ENCODE measurements at places on chromosomes 13 and 19.
A peak's percentile ranks its signal among the peaks of the same experiment; 100 is the strongest.

DNA sequence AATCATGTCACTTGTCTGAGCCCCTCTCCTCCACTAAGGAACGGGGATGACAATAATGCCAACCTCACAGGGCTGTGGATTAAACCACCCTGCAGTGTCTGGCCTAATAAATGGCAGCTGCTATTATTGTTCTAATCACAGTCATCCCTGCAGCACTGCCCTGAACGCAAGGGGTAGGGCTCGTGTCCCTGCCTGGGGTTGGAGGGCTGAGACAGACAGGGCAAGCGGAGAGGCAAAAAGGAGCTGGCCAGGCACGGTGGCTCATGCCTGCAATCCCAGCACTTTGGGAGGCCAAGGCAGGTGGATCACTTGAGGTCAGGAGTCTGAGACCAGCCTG is 10.2 kb upstream of the KPTN start:
- no peak for DNase-seq

DNA sequence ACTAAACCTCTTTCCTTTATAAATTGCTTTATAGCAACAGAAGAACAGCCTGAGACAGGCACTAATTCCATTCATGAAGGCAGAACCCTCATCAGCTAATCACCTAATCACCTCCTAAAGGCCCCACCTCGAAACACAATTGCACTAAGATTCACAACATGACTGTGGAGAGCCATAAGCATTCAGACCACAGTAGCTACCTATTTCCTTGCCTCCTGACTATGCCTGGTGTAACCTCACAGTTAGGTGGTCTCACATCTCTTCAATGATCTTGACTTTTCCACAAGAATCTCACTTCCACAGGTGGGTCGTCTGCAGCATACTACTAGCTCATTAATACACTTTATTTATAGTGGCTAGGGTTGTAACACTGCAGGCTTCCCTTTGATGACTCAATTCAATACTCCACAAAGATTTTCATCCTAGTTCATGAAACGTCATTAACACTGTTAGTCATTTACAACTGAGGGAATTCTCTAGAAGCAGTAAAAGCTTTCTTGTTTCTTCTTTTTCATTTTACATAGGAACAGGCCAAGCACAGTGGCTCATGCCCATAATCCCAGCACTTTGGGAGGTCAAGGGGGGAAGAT is 27.1 kb downstream of the STK24 start:
- DNase-seq, result no peak

DNA sequence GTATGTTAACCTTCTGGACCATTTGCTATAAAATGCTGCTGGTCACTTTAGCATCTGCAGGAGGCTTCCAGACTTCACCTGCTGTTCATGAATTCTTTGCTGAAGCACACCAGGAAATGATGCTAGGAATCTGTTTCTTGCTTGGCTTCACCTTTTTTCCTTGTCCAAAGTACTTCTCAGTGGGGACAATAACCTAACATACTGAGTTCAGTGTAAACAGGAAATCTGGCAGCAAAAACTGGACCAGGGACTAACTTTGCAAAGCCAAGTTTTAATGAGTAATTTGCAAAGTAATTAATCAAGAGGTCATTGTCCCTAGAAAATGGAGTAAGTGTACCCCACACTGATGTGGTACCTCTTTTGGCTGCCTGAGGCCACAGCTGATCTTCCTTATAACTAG is 128.4 kb downstream of the RXFP2 start:
- DNase-seq, result no peak

GRCh38 chr19:55632463-55632834 is 8.1 kb upstream of the ZNF784 start:
- peak; percentile 100 for DNase-seq

DNA sequence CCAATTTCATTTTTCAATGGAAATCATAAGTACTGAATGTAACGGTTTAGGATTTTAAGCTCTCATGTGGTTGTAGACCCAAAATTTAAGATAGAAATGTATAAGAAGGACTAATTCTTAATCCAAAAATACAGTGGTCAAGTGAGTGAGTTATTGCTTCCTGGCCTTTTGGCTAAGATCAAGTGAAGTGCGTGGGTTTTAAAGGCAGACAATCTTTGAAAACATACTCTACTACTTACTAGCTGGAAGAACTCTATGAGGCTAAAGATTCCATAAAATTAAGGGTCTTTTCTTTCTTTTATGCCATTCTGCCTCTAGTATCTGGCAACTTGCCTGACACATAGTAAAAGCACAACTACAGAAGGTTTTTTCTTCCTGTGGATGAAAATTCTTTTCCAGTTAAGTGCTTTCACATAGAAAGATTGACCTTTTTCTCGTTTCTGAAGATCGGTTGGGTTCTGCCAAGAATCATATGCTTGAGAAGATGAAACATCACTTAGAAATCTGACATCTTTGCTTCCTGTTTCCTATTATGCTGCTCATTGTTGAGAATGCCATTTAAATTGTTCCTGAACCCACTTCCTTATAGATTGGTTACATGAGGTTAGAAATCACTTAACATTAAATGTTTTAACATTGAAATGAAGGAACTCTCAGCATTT is 26.4 kb upstream of the SCEL start:
- no peak for DNase-seq

- peak; percentile 48 for DNase-seq
These were observed 141.7 kb upstream of the SERP2 start for GRCh38 chr13:44231786-44232516.

GRCh38 chr13:98771838-98772611 is 19.6 kb upstream of the SLC15A1 start:
- no peak for DNase-seq

GRCh38 chr19:35110974-35111373 is 4.6 kb upstream of the FXYD3 start:
- no peak for DNase-seq

DNA sequence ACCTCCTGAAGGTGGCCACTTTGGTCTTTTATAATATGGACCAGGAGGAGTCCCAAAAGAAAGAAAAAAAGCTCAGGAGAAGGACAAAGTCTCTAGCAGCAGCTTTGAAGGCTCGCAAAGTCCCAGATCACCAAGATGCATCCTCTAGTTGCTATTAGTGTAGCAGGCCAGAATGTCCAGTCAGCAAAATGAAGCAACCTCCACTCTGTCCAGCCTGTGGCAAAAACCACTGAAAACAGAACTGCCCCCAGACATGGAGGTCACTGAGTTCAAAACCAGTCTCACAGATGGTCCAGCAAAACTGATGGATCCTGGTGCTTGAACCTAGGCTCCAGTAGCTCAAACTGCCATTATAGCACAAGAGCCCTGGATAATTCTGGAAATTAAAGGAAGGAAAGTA is 10.4 kb downstream of the LILRB4 start:
- DNase-seq, result no peak

DNA sequence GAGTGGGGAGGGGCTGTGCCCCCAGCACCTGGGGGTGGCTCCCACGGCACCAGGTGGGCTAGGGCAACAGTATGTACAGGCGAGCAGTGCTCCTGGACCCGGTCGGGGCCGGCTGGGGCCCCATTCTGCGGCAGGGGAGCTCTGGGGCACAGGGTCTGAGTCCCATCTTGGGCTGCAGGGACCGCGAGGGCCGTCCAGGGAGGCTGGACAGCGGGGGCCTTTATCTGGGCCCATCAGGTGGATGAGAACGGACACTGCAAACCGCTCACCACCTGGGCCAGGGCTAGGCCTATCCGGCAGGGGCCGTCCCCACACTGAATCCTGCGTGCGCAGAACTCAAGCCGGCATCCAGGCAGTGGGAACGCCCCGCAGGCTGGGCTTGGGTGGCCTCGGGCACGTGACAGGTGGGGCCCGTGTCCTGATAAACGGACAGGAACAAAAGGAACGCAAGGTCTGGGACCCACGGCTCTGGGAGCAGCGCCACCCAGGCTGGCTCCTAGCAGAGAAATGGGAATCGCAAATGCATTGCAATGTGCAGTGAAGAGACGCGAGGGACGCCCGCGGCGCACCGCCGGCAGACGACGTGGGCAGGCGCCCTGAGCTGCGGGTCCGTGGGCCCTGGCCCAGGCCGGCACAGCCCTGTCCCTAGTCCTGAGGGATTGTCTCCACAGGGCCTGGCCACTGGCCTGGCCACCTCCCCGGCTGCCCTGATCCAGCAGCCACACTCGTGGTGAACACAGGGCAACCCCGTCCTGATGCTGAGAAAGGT is 29.7 kb downstream of the BTBD2 start:
- no peak for DNase-seq

DNA sequence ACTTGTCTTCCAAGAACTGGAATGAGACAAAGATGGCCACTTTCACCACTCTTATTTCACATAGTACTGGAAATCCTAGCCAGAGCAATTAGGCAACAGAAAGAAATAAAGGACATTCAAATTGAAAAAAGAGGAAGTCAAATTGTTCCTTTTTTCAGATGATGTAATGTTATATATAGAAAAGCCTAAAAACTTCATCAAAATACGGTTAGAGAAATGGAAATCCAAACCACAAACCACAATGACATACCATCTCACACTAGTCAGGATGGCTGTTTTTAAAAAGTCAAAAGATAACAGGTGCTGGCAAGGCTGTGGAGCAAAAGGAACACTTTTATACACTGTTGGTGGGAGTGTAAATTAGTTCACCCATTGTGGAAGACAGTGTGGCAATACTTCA is 113.3 kb upstream of the SPRY2 start:
- DNase-seq, result no peak

- DNase-seq, result no peak
These were observed 12.1 kb upstream of the GPR4 start for GRCh38 chr19:45613926-45614725.

- DNase-seq, result no peak
These were observed 105.7 kb upstream of the IRS2 start for GRCh38 chr13:109892101-109892500.

- no peak for DNase-seq
These were observed 6.5 kb downstream of the TMEM255B start for GRCh38 chr13:113765564-113765910.

DNA sequence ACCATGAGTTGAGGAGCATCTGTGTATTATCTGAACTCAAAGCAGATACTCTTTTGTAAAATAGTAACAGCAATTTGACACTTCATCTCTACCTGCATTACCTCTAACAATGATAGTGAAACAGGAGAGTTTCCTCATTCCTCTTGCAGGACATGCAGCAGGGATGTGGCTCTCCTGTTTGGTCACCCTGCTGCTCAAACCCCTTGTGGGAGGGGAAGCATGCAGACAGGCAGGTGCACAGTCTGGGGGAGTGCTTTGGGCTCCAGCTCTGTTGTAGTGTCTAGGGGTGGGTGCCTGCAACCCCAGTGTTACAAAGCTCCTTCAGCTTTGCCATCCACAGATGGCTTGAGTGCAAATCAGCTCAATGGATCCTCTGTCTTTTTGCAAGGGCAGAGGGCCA is 827.6 kb downstream of the DACH1 start:
- DNase-seq, result no peak

DNA sequence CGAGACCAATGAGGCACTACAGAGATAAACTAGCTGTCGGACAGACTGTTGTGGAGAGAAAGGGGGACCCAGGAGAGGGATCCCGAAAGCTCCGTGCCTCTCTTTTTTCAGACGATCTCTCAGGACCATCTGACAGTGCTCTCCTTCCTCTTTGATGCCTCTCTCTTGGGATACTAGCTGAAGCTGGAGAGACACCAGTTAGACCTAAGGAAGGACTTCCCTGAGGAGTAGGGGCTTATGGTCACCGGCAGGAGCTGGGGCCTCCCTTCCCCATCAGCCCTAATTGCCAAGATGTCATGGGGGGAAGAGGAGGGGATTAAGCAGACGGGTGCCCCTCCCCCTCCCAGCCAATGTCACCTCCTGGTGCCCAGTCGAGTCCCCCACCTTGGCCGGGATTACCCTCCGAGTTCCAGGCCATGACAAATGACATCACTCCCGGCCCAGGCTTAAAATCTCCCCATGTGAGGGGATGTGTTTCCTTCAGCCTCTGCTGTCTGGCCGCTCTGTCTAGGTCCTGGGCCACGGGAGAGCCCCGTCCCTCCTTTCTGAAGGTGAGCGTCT is at the start of gene CRX:
Gene CRX, plus strand, starts transcription at position 478 of the 561 bp plus-strand sequence. CDS start 12,507 bp downstream, outside the sequence.
- DNase-seq, result no peak

GRCh38 chr19:13729859-13730258 is 34.5 kb upstream of the MRI1 start:
- DNase-seq, result no peak

DNA sequence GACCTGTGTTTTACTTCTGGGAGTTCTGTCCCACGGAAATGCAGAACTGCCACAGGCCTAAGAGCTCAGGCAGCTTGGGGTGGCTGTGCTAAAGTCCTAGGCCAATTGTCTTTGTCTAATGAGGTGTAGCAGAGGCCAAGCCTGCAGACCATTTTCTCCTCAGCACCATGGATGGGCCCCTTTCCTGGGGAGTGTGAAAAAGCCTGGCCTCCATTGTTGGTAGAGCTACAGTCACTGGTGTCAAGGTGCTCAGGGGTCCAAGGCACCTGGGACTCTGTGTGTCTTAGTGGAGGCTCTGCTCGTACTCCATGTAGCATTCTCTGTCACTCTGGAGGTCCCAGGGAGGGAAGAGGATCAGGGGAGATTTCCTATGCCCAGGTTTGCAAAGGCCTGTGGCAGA is 329.6 kb downstream of the SLITRK5 start:
- DNase-seq, result no peak

- no peak for DNase-seq
These were observed 13.0 kb downstream of the RBM26 start for GRCh38 chr13:79392882-79393563.

DNA sequence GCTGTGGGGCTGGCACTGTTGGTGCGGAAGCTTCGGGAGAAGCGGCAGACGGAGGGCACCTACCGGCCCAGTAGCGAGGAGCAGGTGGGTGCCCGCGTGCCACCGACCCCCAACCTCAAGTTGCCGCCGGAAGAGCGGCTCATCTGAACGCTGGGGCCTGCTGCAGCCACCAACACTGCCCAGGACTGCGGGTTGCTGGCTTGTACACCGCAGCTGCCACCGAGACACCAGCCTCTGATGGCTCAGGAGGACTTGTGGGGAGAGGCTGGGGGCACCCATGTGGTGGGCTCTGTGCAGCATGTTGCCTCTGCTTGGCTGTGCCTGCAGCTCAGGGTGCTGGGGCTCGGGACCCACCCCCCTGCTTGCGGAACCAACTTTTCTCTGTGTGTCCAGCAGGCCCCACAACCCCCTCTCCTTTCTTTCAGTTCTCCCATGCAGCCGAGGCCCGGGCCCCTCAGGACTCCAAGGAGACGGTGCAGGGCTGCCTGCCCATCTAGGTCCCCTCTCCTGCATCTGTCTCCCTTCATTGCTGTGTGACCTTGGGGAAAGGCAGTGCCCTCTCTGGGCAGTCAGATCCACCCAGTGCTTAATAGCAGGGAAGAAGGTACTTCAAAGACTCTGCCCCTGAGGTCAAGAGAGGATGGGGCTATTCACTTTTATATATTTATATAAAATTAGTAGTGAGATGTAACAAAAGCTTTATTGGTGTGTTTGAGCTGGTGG is 2.6 kb downstream of the CRB3 start:
- no peak for DNase-seq

DNA sequence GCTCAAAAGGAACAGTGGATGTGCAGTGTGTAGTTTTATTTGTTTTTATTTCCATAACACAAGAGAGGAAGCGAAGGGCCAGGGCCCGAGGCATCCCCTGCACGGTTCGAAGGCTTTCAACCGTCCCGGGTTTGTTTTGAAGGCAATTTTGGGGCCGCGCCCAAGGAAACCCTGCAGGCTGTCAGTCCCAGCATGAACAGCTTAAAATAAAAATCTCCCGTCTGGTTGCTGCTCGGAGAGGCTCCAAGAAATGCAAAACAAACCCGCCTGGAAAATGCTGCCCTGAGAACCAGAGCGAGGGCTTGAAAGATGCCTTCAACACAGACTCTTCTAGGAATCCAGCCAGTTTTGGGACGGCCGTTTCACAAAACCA is 16.0 kb downstream of the LSM4 start:
- DNase-seq, result no peak

Measured in omental fat pad (tissue), 4 donors.